ENCODE measurements at places on chromosomes 3 and 15. TPM values are rescaled to one million over a fixed set of nuclear protein-coding genes. Genes with fewer than 3 reads are reported as not detected.

GRCh38 chr15:73139744-73140553 lies 87.7 kb downstream of the NEO1 start:
- DNase-seq: no peak

GRCh38 chr3:197906850-197907187 lies 43.2 kb upstream of the RPL35A start:
- DNase-seq: no peak

DNA sequence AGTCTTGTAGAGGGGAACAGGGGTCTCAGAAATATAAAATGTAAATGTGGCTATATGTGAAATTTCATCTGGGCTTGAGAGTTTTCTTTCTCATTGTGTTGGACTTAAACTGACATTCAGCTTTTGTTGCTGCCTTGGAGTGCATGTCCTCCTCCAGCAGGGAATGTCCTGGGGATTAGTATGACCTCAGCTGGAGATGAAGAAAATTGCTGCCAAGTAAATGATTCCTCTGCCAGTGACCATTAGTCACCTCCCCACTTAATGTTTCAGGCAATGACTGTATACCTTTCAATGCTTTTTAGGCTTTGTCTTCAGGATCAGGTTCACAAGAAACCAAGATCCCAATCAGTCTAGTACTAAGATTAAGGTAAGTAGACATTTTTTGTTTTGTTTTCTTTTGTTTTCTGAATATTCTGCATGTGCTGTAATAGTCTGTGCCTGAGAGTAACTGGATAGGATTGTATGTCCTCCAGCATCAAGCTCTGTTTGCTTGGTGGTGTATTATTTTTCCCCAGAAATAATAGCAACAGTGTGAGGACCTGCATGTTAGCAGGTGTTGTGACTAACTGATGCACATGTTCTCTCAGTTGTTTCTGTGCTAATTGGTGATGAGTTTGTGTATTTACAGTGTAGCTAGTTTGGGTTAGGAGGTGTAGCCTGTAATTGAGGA lies 18.1 kb upstream of the SLC22A13 start:
- no peak for DNase-seq

DNA sequence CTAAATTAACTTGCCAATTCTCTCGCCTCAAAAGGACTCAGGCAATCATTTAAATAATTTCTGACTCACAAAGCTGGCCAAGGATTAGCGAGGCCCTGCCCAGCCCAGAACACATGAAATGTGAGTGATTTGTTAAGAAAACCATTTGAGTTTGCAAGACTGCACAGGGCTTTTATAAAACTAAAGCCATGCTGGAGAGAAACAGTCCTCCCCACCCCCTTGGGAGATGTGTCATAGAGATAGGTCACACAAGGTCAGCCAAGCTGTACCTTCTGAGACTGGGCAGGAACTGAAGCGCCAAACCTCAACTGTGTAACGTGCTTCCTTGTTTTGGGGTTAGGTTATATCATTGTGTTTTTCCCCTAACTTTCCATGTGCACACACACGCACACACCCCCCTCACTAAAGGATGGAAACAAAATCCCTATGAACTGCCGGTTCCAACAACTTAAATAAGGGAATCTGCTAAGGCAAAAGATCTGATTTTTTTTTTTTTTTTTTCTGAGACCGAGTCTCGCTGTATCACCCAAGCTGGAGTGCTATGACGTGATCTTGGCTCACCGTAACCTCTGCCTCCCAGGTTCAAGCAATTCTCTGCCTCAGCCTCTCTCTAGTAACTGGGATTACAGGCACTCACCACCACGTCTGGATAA lies 8.1 kb downstream of the SPATA12 start:
- DNase-seq: peak; percentile 82

Gene ANKRD63
- total RNA-seq: 1.3 TPM

All from right atrium auricular region (tissue), 2 donors.